ENCODE measurements at places on chromosomes 1 and 21.

DNA sequence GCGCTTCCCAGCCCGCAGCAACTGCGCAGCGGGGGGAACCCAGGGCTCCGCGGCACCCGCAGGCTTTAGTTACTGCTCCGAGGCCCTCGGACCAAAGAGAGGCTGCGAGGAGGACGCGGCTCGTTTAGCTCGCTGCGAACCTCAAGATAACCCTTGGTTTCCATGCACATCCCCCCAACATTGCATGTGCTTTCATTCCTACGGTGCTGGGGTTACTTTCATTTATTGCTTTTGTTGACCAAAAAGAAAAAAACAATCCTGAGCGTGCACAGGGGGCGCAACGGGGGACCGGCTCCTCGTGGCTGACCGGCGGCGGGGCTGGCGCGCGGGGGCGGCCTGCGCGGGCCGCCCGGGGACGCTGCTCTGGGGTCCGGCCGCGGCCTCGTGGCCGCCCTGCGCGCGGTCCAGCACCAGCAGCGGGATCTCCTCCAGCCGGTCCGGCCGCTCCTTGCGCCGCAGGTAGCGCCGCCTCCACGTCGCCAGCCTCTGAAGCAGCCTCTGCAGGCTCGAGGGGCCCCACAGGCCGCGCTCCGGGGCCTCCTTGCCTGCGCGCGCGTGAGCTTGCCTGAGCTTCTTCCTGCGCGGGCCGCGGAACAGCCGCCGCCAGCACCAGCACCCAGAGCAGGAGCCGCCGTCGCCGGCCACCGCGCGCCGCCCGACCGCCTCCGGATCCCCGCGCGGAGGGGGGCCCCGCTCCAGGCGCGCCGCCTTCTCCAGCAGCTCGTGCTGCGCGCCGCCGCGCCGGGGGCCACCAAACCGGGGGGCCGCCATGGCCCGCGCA, 77.4 kb downstream of the DESI2 start:
- DNase-seq: peak; percentile 35

DNA sequence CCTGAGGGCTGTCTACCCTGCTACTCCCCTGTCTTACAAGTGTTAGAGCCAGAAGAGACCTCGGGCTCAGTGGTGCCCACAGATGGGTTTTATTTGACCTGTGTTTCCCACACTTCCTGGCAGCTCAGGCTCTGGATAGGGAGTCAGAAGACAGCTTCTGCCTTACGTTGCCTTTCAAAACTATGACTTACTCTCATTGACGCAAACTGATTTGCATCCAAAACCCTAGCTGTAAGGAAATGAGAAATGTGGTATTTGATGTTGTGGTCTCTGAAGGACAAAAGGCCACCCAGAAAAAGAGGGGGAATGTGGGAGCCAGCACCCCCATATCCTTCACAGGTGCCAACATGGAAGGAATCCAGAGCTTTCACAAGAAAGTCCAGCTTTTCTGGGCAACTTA, 180.2 kb downstream of the ATG4C start:
- DNase-seq: no peak

- DNase-seq: no peak
Observed at GRCh38 chr21:27126140-27126539, 159.3 kb upstream of the ADAMTS5 start.

GRCh38 chr21:46295177-46295770, 9.1 kb downstream of the YBEY start:
- DNase-seq: no peak

- DNase-seq: no peak
Observed at GRCh38 chr21:46160907-46161632, 5.7 kb upstream of the FTCD start.

DNA sequence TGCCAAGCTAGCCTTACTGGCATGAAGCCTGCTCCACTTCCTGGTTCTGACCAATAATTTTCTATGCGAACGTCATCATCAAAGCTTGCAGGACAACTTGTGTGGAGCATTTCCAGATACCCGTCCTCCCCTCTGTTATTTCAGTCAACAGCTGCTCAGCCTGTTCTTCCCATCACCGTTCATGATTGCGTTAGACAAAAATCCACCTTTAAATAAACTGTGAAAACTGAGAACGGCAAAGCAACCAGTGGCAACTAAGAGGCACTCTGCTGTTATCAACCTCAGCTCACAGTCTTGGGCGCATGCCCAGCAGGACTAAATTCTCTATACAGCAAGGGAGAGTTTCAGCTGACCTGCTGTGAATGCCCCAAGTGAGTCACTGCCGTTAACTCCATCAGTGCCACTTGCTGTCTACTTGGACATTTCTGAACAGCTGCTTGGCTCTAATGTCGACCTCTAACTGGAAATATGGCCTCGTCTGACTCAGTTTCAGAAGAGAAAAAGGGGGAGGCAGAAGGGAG, 207.4 kb upstream of the RUNX1 start:
- peak; percentile 5 for DNase-seq

DNA sequence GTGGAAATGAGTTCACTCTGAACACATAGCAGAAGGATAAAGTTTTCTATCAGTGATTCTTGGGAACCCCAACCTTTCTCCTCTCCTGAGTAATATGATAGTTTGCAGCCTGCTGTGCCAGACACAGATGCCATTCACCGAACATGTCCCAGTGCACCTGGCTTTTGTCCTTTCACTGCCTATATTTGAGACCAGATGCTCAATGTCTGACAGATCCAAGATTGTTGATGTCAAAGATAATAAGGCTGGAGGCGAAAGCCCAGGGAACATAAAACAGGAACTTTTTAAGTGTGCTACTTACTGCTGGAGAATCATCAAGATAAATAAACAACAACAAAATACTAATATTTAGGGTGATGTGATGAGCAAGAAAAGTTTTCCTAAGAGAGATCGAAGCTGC, 139.3 kb downstream of the TIAM1 start:
- no peak for DNase-seq
